ENCODE measurements at places on chromosomes 2 and 18.
A peak's percentile ranks its signal among the peaks of the same experiment; 100 is the strongest.

DNA sequence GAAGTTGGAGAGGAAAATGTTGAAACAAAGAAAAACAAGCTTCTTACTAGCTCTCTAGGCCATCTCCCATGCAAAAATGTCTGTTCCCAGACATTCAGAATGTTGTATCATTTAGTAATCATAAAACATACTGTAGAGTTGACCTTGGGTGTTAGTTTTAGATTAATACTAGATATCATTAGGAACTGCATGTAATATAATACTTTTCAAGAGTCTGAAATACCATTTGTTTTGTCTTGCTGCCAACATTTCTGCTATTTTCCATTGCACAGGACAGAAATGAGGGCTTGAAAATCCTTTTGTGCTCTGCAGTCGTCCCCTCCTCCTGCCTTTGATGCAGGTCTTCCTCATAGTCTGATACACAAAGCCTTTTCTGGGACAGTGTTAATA is 89.5 kb upstream of the RBMS1 start:
- no peak for DNase-seq

DNA sequence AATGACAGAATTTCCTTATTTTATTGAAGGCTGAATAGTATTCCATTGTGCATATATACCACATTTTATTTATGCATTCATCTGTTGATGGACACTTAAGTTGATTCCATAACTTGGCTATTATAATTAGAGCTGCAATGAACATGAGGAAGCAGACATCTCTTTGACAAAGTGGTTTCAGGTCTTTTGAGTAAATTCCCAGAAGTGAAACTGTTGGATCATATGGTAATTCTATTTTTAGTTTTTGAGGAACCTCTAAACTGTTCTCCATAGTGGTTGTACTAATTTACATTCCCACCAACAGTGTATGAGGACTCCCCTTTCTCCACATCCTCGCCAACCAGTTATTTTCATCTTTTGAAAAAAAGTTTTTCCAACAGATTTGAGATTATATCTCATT is 77.5 kb downstream of the TMEM200C start:
- no peak for DNase-seq

GRCh38 chr2:182077448-182078142 is 91.9 kb downstream of the PPP1R1C start:
- DNase-seq = peak; percentile 85

GRCh38 chr18:68263481-68263880 is 451.4 kb downstream of the TMX3 start:
- peak; percentile 30 for DNase-seq

DNA sequence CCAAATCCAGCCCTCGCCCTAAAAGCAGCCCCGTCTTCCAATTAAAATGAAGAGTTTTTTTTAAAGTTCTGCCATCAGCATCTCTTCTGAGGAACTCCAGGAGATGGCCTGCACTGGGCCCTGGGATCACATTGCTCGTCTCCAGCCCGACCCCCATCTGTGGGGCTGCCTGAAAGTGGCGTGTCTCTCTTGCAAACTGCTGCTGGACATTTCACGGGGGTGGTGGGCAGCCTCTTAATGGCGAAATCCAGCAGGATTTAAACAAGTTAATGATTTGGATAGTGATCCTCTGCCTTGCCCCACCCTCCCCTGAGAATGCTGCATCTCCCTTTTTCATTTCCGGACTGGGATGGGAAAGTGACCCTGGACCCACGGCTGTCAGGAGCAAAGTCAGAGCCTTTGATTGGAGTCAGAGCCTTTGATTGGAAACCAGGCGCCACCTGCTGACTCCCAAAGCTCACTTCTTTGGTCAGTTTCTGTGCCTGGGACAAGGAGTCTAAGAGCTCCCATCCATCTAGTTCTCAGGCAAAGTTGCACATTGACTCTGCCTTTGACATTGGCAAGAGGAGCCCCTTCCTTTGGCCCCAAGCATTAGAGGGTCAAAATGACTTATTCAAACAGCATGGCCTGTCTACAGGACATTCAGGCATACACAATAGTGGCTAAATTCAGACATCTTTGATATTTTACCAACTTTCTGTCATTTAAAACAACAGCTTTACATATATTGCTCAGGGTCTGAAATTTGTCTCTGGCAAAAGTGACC is 155.2 kb downstream of the SH3BP4 start:
- peak; percentile 77 for DNase-seq

DNA sequence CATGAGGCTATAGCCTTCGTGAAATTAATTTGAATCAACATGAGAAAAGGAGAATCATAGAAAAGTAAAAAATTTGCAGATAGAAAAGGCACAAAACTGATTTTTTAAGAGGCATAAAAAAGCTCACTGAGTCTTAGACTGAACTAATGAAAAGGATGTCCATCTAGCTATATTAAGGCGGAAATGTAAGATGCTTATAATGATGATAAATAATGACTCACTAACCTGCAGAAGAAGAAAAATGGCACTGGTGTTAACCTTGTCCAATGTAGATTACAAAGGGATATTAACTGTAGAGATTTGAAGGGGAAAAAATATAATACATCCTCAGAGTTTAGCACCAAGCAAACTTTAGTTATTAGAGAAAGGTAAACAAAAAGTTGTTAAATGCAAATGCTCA is 1098.0 kb upstream of the DDX18 start:
- no peak for DNase-seq

DNA sequence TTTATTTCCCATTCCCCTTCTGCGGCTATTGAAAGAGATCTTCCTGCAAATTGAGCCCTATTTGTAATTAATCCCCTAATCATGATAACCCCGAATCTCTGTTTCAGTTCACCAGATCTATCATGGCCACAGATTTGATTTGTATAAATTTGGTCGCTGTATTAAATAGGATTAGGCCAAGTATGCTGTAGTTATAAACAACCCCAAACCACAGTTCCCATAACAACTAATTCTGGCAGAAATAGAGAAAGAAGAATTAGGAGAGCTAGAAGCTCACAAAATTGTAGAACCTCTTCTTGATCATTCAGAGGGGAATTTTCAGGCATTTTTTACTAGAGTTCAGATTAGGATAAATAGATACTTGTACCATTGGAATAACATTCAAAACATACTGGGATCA is 433.7 kb upstream of the TNP1 start:
- DNase-seq = no peak

GRCh38 chr2:113361051-113361450 is 76.4 kb upstream of the ZNG1B start:
- DNase-seq = no peak

GRCh38 chr2:113341191-113341869 is 62.6 kb upstream of the PAX8 start:
- no peak for DNase-seq

DNA sequence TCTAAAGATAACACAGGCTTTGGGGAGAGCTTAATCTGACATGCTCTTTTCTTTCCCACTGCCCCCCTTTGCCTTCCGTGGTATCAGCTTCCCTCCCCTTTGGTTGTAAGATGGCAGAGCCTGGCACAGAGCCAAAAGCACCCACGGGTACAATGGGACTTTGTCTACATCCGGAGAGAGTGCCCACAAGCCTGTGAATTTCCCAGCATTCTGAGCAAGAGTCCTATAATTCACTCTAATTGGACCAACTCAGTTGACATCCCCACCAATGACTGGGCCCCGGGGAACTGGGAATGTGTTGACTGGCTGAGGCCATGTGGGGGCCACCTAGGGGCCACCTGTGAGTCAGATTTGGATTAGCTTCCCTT is 20.1 kb upstream of the C2orf72 start:
- DNase-seq = no peak

DNA sequence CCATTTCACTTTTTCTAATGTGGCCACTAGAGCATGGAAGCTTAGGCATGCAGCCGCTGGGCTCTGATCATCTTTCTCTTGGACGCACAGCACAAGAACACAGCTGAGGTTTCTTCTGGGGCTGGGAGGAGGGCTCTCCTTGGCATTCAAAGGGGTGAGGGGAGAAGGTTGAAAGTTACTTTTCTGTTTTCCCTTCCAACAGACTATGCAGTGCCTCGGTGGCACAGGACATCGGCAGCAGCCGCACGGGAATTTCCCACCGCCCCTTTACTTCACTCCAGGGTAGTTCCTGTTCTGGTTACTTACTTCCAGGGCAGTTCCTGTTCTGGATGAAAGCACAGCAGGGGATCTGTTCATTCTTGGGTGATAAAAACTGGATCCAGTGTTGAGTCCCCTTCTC is 18.9 kb upstream of the MAL start:
- peak; percentile 47 for DNase-seq

- DNase-seq = no peak
These were observed 633.8 kb downstream of the NRXN1 start for GRCh38 chr2:50397992-50398765.

DNA sequence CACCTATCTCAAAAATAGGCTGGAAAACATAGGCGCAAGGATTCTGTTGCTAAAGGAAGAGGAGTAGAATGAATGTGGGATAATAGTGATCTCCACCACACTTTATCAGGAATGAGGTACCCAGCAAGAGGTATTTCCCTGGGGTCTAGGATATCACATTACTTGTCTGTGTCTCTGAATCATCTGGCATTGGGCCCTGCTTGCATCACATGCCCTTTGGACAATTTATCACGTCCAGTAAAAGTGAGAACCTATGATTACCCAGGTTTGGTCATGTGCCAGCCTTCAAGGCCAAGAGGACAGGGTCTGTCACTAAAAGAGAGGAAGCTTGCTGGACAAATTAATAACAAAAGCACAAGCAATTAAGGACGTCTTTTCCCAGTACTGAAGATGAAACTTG is 11.4 kb upstream of the TRAPPC8 start:
- peak; percentile 67 for DNase-seq

DNA sequence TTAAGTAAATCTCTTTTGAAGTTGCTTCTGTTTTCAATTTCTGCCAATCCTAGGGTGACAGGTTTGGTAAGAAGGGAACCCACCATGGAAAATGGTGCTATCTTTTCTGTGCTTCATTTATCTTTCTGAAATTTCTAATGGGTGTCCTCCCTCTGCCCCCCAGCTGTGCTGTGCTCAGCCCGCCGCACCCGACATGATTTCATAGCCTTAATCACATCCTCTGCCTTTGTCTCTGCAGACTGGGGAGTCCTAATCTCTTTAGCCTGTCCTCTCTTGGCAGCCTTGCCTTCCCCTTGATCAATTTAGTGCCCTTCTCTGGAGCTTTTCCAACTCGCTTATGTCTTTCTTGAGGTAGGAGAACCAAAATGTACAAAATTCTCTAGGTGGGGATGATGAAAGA is 49.3 kb downstream of the DNMT3A start:
- DNase-seq = no peak

GRCh38 chr2:198327526-198327925 is 523.1 kb downstream of the PLCL1 start:
- no peak for DNase-seq

GRCh38 chr18:65423776-65424175 is 327.0 kb upstream of the CDH7 start:
- DNase-seq = no peak

GRCh38 chr18:76315722-76316230 is 179.3 kb downstream of the ZNF516 start:
- no peak for DNase-seq

GRCh38 chr2:121634354-121635307 is 14.6 kb downstream of the CLASP1 start:
- peak; percentile 84 for DNase-seq

GRCh38 chr2:218679119-218679518 is 7.2 kb downstream of the STK36 start:
- DNase-seq = peak; percentile 42

- no peak for DNase-seq
These were observed 174.5 kb upstream of the HS6ST1 start for GRCh38 chr2:128492966-128493811.

- peak; percentile 55 for DNase-seq
These were observed 142.4 kb downstream of the ZFP36L2 start for GRCh38 chr2:43083710-43084698.

DNA sequence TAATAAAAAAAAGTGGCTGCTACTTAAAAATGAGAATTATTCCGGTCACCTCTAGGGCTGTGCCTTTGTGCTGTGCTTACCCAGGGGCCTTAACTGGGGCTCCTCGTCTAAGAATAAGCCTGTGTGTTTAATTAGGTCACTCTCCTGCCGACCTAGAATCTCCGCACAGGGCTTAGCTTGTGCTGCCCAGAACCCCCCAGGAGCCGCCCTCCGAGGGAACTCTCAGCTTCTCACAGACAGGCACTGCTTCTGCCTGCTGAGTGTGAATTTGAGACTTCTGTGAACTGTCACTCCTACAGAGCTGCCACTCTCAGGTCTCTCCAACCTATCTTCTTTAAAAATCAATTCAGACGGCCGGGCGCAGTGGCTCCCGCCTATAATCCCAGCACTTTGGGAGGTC is 11.9 kb upstream of the NT5DC4 start:
- no peak for DNase-seq

GRCh38 chr2:72570413-72570812 is 255.4 kb downstream of the EXOC6B start:
- peak; percentile 56 for DNase-seq

- peak; percentile 66 for DNase-seq
These were observed 43.3 kb downstream of the TGFA start for GRCh38 chr2:70510313-70510712.

DNA sequence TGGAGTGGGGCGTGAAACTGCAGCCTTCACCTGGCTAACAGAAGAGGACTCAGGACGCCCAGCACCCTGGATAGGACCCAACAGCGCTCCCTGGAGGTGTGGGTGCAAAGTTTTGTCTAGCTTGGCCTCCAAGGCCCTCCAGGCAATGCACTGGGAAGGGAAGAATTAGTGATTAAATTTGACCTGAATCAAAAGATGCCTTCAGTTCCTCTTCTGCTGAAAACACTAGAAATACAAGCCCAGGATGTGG is 779 bp upstream of the TRIB2 start:
- peak; percentile 86 for DNase-seq

DNA sequence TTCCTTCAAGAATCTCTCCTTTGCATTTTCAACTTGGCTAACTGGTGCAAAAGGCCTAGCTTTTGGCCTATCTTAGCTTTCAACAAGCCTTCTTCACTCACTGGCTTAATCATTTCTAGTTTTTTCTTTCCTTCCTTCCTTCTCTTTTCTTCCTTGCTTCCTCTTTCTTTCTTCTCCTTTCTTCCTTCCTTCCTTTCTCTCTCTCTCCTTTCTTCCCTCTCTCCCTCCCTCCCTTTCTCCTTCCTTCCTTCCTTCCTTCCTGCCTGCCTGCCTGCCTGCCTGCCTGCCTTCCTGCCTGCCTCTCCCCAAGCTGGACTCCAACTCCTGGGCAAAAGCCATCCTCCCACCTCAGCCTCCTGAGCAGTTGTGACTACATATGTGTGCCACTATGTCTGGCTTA is 176.2 kb upstream of the APCDD1 start:
- DNase-seq = no peak

DNA sequence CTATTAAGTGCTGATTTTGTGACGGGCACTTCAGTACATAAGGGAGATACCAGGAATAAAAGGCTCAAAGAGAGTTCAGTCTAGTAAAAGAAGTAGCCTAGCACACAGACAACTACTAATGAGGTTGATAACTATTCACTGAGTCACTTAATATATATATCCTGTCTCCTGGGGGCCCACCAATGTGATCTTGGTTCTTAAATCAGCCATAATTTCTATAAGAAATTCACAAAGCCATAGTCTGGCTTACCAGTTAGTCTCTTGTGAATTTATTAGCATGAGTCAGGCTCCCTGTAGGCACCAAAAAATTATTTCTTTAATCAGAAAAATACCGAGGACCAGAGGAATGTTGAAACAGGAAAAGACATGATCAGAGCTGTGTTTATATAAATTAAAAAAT is 10.4 kb downstream of the KCNE4 start:
- no peak for DNase-seq

GRCh38 chr18:21004726-21005125 is 106.9 kb downstream of the ROCK1 start:
- DNase-seq = peak; percentile 25

GRCh38 chr2:211077216-211077767 is 520.9 kb downstream of the CPS1 start:
- no peak for DNase-seq

Data from kidney tubule cell (primary cell).